Kidney glomerular epithelial cell (primary cell): ENCODE measurements at places on chromosomes 4 and X.

DNA sequence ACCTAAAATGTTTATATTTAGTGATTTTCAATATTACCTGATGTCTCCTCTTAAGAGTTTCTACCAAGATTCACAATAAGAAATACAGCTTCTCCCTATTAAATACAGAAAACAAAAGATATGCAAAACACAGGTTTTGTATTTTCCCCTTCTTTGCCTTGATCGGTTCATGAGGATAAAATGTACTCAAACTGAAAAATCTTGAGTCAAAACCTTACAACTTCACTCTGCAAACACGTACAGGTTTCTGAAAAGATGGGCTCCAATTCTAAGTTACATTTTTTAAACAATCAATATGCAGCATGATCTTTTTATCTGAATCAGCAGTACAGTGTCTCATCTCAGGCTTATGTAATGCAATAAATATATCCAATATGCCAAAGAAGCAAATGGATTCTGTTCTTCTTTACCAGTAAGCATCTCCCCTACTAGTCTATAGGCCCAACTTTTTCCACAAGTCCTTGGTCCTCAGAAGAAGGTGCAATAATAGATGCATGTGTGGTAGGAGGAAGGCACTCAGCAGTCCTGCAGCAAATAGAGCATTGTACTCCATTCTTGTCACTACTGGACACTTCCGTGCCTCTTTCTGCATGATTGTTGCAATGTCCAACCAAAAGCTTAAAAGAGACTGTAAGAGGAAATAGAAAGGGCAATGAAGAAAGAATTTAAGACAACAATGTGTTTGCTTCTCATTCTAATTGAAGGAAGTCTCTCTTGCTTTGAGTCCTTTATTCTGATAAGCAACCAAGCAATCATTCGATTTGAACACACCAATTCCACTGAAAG, 3.2 kb downstream of the MAPK10 start:
- no peak for DNase-seq

DNA sequence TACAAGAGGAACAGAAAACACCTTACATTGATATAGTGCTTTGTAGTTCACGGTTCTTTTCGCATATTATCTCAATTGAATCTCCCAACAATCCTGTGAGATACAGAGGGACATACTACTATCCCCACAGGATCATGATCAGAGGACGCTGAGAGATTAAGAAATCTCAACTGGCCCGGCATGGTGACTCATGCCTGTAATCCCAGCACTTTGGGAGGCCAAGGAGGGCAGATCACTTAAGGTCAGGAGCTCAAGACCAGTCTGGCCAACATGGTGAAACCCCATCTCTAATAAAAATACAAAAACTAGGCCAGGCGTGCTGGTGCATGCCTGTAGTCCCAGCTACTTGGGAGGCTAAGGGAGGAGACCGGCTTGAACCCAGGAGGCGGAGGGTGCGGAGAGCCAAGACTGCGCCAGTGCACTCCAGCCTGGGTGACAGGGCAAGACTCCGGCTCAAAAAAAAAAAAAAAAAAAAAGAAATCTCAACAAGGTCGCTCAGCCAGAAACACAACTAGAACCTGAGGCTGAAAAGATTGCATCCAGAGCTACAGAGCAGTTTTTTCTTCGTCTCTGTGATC, 7.4 kb downstream of the APOO start:
- DNase-seq, result no peak

DNA sequence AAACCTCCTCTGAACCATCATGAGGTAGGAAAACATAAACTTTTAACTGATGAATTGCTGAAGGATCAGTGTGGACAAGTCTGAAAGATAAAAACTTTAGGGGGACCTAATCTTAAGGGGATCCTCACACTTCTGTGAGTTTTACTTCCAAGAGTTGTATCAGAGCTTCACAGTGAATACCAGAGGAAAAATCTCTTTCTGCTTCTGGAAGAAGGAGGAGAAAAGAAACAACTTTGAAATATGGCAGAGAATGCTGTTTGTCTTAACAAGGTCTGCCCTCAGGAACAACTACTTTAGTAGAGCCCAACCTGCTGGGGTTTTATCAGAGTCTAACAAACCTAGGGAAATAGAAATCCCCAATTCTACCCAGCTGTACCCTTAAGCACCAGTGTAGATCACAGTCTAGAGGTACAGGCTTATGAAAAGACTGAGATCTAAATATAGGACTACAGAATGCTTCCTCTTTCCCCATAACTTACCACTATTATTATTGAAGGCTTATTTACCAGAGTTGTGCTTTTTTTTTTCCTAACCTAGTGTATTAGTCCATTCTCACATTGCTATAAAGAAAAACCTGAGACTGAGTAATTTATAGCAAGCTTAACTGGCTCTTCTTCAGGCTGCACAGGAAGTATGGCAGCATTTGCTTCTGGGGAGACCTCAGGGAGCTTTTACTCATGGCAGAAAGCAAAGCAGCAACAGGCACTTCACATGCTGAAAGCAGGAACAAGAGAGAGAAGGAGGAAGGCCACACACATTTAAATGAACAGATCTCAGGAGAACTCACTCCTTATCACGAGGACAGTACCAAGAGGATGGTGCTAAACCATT, 167.9 kb downstream of the CAMK2D start:
- no peak for DNase-seq

GRCh38 chrX:6718766-6719165, 183.8 kb upstream of the VCX3A start:
- no peak for DNase-seq

DNA sequence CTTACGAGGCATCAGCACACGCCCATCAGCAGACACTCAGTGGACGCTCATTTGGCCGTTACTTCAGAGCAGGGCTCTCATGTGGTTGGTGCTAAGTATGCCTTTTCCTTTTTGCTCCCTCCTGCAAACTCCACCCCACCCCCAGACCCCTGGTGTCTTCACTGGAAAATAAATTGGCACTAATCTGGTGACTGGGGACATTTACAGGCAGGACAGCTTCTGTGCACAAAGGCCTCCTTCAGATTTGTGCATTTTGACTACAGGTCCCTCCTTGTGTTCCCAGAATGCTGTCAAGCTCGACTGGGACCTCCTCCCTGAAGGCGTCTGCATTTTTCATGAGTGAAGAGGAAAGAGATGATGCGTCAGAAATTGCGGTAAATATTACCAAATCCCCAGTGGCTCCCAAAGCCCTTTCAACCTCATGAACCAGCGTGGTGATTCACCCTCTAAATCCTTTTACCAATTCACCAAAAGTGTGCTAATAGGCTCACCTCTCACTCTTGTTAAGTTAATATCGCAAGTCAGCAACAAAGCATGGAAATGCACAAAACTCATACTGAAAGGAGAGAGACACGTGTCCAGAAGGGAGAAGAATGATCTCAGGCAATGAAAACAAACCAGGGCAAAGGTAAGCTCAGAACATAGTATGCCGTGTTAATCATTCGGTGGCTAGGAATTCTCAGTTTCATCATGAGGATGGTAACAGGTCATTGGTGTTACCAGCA, 119.0 kb downstream of the NKX6-1 start:
- DNase-seq, result no peak

- DNase-seq, result no peak
Measured at GRCh38 chr4:38831653-38832052, 25.0 kb downstream of the TLR6 start.

GRCh38 chr4:117429506-117429905, 344.1 kb upstream of the TRAM1L1 start:
- no peak for DNase-seq

GRCh38 chr4:123359449-123360315, 36.9 kb upstream of the SPRY1 start:
- DNase-seq, result no peak

- no peak for DNase-seq
Measured at GRCh38 chr4:56273391-56273790, 113.9 kb downstream of the AASDH start.

DNA sequence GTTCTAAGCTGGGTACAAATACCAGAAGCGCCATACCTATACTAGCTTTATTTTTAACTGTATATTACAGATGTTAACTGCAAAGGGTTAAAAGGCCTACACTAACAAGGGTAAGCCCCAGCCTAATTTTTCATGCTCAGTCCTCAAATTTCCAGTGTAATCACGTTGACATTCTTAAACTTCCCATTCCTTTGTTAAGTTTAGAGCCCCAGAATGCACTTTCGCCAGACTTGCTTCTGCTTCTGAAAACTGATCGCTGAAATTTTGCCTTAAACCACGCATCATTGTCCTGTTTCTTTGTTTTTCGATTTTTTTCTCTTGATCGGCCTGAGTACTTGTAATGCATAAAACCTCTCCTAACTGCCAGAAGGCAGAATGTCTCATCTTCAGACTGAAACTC, 2141.9 kb upstream of the AGA start:
- no peak for DNase-seq

GRCh38 chrX:155891446-155892210, 10.5 kb downstream of the VAMP7 start:
- no peak for DNase-seq

DNA sequence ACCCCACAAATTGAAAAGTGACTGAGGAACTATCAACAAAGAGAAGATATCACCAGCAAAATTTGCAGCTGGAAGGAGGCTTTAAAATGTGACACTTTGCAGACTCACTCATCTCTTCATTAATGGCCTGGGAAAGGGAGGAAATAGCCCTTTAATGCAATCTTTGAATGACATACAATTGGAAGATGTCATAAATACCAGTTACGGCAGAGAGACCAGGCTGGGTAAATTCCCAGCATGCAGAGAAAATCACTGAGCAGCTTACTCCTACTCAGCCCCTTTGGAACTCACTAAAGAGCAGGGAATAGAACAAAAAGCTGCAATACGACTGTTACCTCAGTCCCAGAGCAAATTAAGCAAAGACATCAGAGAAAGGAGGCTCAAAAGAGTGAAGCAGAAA, 238.9 kb downstream of the HS3ST1 start:
- no peak for DNase-seq

GRCh38 chr4:1285151-1285789, 4.4 kb upstream of the MAEA start:
- DNase-seq, result no peak

- DNase-seq, result no peak
Measured at GRCh38 chr4:67765401-67765800, 11.2 kb upstream of the GNRHR start.

DNA sequence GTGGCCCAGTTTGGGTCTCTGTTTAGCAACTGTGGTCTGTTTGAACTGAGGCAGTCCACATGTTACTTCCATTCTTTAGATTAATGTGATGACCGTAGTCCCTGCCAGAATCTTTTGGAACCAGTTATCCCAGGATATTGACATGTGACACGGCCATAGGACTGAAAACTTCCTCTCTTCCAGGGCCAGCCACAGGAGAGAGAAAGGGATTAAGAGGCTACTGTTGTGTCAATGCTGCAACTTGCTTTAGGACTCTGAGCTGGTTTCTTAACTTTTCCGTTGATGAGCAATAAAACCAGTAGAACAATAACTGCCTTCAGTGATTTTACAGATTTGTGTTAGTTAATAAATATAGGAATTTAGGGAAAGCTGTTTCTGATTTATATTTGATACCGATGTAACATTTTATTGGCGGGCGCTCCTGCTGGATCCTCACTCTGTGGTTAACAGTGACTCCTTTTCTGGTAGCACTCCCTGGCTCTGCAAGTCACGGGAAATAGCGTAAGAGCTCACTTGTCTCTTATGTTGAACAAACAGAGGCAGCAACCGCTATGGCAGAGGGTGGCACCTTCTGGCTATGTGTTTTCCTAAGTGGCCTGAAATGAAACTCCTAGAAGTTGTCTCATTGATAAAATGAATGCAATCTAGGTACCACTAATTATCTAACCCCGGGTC, 2.5 kb downstream of the TENM3 start:
- no peak for DNase-seq

- DNase-seq, result no peak
Measured at GRCh38 chrX:53631156-53631555, 55.4 kb downstream of the HUWE1 start.

- DNase-seq, result peak; percentile 1
Measured at GRCh38 chrX:117910216-117910615, 206.4 kb downstream of the KLHL13 start.

GRCh38 chrX:14359316-14359715, 170.0 kb upstream of the GLRA2 start:
- DNase-seq, result no peak

DNA sequence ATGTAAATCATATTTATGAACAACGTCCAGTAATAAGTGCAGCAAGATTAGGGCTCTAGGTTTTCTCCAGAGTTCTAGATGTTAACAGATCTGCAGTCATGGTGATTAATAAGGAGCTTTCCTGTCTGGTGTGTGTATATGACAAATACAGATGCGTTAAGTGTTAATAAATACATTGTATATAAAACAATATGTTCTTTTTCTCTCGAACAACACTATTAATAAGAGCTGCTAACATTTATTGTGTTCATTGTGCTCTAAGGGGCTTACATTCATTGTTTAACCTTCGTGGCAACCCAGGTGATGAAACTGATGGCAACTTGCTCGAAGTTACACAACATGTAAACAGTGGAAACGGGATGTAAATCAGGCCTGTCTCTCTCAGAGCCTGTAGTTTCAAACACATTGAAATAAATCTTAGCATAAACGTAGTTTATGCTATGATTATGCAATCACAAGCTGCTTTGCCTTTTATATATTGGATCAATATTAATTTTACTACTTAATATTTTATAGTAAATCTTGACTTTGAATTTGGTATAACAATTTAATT, 547 bp upstream of the CLGN start:
- no peak for DNase-seq

- no peak for DNase-seq
Measured at GRCh38 chr4:83932750-83933391, 397.0 kb downstream of the GPAT3 start.

DNA sequence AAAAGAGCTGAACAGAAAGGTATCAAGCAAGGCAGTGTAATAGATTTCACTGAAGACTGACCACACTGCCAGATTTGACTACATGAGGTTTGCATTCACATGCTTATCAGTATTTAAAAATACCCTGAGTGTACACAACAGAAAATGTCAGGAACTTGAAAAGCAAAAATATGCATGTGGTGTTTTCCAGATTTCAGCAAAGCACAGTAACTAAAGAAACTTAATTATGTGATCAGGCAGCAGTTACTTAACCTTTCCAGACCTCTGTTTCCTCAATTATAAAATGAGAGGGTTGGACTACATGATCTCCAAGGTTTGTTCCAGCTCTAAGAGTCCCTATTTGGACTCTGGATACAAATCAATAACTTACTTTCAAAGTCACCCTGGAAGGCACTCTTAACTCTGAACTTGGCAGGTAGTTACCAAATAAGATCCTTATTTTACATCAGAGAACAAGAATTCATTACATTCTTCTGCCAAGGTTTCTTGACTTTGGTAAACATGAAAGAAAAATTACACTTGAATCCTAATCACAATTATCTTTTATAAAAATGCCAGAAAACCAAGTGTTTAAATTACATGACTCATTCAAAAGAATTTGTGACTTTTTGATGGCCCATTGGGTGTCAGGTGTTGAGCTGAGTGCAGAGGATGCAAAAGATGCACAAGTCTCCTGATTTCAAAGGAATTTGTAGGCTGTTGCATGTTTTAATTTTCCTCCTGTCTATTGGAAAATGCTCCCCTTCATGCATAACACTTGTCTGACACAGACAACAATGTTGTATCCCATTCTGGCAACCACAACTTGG, 241.6 kb downstream of the MGST2 start:
- no peak for DNase-seq

GRCh38 chrX:46324166-46324565, 221.1 kb downstream of the ZNF674 start:
- DNase-seq, result no peak
